ENCODE measurements at places on chromosomes 12 and 14.
A peak's percentile ranks its signal among the peaks of the same experiment; 100 is the strongest.

DNA sequence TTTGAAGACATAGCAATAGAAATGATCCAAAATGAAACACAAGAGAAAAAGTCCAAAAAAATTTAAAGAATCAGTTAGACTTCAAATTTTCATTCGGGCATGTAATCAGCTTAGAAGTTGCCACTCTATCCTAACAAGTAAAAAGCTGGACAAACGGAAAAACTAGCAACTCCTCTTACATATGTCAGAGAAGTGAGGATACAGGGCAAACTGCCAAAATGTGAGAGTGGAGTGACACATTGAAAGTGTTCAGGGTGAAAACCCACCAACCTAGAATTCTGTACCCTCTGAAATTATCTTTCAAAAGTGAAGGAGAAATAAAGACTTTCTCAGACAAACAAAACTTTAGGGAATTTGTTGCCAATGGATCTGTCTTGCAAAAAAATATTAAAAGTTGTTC is 42.0 kb upstream of the CHPT1 start:
- DNase-seq = peak; percentile 6

- DNase-seq = no peak
Measured at GRCh38 chr12:73719223-73719622, 818.4 kb upstream of the ATXN7L3B start.

GRCh38 chr12:123942238-123942653 is 30.4 kb downstream of the CCDC92 start:
- DNase-seq = peak; percentile 70

DNA sequence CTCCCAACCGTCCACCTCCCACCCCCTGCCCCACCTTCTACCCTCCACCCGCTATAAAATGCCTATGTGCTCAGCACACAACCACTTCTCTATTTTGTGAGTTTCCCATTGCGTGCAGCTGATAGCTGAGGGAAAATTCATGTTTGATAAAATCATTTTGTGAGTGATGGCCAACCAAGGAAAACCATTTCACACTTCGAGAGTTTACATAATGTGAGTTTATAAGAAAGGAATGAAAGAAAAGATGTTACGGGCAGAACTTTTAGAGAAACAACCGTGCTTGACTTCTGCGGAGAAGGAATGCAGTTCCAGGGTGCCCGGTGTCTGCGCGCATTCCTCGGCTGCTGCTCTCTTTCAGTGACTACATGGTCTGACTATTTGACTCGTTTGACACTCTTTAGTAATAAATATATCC is 140.9 kb downstream of the EFCAB11 start:
- no peak for DNase-seq

- DNase-seq = peak; percentile 49
Measured at GRCh38 chr12:108729612-108730364, 1.5 kb downstream of the CORO1C start.
